ENCODE measurements at places on chromosomes 12 and 14. TPM values are rescaled to one million over a fixed set of nuclear protein-coding genes. Genes with fewer than 3 reads are reported as not detected.

CLEC7A gene
- not detected for total RNA-seq

GRCh38 chr12:109264095-109264942 is 44.8 kb downstream of the FOXN4 start:
- peak; percentile 89 for DNase-seq

DNA sequence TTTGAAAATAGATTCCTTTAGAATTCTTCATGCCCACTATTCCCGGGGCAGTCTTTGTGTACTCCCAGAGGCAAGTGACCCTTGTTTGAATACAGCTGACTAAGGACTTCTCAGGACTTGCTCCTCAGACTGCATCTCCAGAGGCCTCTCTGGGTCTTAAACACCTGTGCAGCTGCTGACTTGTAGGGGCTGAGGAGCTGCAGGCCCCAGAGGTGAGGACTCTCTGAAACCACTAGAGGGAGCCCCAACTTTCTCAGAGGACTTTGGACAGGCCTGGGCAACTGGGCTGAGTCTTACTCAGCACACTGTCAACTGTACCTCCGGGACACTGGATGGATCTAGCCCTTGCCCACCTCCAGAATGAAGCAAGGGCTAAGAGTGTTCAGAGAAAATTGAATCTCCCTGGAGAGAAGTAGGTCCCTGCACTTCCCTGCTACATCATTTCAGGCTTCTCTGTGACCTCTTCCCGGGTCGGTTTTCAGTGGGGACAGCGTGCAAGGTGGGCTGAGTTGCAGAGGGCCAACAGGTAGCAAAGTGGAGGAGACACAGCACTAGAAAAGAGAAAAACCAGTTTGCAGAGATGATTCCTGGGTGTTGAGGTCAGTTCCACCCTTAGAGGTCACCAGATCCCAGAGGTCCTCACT is 164.6 kb downstream of the TMEM117 start:
- peak; percentile 58 for DNase-seq

DNA sequence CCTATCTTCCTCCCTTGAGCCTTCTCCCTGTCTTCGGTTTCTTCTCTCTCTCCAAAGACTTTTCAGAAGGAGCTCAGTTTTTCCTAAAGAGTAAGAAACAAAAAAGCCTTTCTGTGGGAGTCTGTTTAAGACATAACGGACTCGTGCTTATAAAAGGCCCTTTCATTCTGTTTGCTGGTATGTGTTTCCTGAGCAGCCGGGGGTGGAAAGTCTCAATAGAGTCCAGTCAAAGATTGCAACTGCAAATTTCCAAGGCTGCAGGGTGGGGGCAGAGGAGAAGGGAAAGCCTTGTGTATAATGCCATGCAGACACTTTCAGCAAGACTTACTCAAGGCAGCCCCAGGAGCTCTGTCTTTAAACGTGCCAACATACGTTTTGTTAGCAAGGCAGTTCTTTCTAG is 62.2 kb downstream of the GNG2 start:
- DNase-seq: peak; percentile 84

DNA sequence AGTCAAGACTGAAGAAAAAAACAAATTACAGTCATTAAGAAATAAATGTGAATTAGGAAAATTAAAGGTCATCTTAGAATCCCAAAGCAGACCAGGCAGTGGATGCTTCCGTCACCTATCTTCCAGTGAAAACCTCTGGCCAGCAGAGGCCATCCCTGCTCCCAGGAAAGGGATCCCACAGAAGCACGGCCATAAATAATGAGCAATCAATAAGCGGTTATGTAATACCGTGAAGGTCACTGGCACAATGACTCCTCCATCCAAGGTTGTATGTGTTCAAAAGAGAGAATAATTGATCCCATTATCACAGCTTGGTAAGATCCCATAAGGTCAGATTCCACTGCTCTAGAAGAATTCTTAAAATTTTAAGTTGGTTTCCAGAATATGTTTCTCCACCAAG is 85.7 kb downstream of the PPP2R5E start:
- no peak for DNase-seq

- DNase-seq: no peak
Measured at GRCh38 chr14:61344437-61345150, 23.2 kb downstream of the PRKCH start.

DNA sequence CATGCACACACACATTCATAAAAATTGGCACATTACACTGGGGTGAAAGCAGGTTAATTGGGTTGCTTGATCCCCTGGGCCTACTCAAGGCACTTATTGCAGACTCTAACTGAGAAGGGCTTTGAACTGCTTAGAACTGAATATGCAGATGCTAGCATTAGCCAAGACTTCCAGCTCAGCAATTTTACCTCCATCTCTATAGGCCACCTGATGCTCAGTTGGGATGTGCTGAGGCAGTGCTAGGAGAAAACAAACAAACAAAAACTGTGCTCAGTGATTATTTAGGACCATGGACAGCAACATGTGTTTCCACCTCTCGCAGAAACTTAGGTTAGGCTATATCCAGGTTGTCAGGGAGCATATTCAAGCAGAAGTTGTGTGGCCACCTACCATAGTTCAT is 124.8 kb upstream of the WSCD2 start:
- peak; percentile 71 for DNase-seq

MEG3 gene
- not detected for total RNA-seq

DNA sequence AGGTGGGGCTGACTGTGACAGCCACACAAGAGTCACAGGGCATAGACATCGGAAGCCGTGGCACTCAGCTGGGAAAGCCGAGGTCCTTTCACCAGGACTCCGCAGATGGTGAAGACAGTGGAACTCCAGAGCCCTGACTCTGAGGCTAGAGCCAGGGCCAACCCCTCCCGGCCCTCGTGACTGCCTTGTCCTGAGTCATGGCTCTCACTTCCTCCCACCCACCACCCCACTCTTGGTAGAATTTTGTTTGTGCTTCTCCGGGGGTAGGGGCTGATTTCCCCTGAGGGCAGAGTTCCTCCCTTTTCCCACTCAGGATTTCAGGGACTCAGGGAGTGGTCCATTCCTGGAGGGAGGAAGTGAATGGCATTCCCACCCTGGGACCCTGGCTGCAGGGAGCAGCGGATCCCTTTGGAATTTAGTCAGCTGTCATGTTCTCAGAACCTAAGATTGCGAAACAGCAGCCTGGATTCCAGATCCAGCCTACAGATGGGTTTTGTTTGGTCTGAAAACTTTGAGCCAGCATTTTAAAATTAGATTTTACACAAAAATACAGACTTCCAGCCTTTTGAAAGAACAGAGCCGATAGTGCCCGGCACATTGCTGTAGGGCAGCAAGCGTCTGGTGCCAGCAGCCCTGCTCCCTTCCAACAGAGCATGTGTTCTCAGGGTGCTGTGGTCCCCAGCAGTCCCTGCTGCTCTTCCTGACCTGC is 50.7 kb downstream of the TPCN1 start:
- DNase-seq: peak; percentile 91
